ENCODE measurements at places on chromosomes 16 and 17. TPM values are rescaled to one million over a fixed set of nuclear protein-coding genes. Genes with fewer than 3 reads are reported as not detected.

The GGA3 gene
- total RNA-seq: 61.6 TPM

DNA sequence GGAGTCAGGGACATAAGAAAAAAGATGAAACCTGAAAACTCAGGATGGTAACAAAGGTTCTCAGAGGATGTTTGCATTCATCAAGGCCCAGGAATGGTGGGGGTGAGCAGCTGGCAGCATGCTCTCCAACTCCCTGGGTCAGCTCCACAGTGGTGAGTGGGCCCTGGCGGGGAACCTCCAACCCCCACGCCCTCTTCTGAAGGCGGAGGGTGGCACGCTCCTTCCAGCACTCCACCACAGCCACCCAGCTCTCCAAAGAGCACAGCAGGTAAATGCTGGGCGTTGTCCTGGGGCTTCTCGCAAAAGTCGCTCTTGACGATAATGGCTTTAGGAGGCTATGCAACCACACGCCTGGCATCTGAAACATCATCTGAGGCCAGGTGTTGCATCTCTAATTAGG lies 173.8 kb downstream of the C16orf78 start:
- H3K36me3 ChIP-seq: no peaks in the 10 kb centered on the region
- no peak overlapping the region for H3K27ac ChIP-seq
- no peak overlapping the region for H3K4me3 ChIP-seq
- no peak for DNase-seq

- no peak overlapping the region for H3K27ac ChIP-seq
- H3K36me3 ChIP-seq: no peaks in the 10 kb centered on the region
- peaks cover 6% of the 10 kb centered on the region for H3K4me1 ChIP-seq
- no peak for DNase-seq
- no peaks in the 10 kb centered on the region for H3K27me3 ChIP-seq
These were observed 24.8 kb downstream of the ZFPM1 start for GRCh38 chr16:88477631-88478519.

The SMIM36 gene
- total RNA-seq: not detected

GRCh38 chr16:30997725-30998711 lies 12.4 kb downstream of the STX1B start:
- no peak for DNase-seq
- no peaks in the 10 kb centered on the region for H3K36me3 ChIP-seq
- no peaks in the 10 kb centered on the region for H3K27me3 ChIP-seq
- peak overlapping the region; percentile 77 for H3K27ac ChIP-seq
